Activated T-helper 1 cell treated with anti-CD3 and anti-CD28 coated beads, Interleukin-12 subunit alpha, Interleukin-12 subunit beta, Interleukin-2, Interleukin-4 antibody, amounts not matched to agents 30 ng/mL and 10 ng/mL and 1 ng/mL, durations not matched to agents 14 hours and 24 hours and 36 hours (primary cell): ENCODE measurements at places on chromosomes 1 and 21.

DNA sequence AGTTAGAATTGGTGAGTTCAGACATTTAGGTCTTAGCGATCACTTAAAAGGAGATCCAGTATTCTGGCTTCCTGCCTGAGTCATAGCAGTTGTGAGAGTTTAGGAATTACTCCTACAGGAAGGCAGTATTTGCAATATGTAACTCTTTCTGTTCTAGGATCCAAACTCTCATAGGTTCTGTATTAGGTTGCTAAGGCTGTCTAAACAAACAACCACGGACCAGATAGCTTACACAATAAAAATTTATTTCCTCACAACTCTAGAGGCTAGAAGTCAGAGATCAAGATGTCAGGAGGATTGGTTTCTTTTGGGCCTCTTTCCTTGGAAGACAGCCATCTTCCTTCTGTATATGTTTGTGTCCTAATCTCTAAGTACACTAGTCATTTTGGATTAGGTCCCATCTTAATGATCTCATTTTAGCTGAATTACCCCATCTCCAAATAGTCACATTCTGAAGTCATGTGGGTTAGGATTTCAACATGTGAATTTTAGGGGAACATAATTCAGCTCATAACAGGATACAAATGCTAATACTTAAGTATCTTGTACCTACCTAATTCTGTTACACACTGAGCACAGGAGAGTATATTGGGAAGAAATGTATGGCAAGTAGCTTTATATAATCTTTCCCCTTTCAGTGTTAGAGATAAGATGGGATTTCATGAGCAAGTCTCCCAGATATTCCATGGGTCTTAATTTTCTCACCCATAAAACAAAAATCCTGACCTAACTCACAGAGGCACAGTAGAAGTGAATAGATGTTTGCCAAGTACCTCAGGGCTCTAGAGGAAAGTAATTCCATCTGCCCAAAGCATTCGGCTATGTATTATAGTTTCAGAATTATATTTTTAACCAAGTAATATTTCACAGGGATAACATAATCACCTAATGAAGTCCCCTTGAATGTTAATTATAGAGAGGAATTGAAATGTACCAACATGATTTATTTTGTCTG is 144.4 kb downstream of the PTBP2 start:
- DNase-seq: no peak
- no peaks in the 10 kb centered on the region for H3K4me1 ChIP-seq
- no peak overlapping the region for H3K4me3 ChIP-seq

DNA sequence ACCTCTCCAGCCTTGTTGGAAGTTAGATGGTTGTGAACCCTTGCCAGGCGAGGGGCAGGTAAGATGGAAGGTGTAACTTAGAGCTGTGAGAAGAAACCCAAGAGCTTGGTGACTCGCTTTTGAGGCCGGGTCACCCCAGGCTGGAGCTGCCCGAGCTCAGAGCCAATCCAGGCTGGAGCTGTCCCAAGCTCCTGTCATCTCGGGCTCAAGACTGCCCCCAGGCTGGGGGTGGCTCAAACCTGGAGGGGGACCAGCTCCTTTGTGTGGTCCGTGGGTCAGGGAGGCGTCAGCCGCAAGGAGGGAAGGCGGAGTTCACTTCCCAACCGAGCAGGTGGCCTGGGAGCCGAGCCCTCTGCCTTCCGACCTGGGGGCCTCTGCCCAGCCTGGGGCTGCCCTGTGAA is 2.0 kb downstream of the HUNK start:
- DNase-seq: no peak
- H3K4me3 ChIP-seq: peak overlapping the region; percentile 45
- H3K36me3 ChIP-seq: peaks cover 2% of the 10 kb centered on the region

- no peak overlapping the region for H3K27ac ChIP-seq
- peaks cover 51% of the 10 kb centered on the region for H3K27me3 ChIP-seq
- H3K4me1 ChIP-seq: peaks cover 11% of the 10 kb centered on the region
- H3K36me3 ChIP-seq: no peaks in the 10 kb centered on the region
These were observed 48.4 kb upstream of the CD34 start for GRCh38 chr1:207959141-207959825.

- peaks cover 11% of the 10 kb centered on the region for H3K27me3 ChIP-seq
- H3K4me3 ChIP-seq: no peak overlapping the region
- DNase-seq: no peak
- H3K36me3 ChIP-seq: no peaks in the 10 kb centered on the region
- H3K4me1 ChIP-seq: no peaks in the 10 kb centered on the region
- no peak overlapping the region for H3K27ac ChIP-seq
These were observed 32.1 kb upstream of the PLA2G5 start for GRCh38 chr1:20037877-20038276.

DNA sequence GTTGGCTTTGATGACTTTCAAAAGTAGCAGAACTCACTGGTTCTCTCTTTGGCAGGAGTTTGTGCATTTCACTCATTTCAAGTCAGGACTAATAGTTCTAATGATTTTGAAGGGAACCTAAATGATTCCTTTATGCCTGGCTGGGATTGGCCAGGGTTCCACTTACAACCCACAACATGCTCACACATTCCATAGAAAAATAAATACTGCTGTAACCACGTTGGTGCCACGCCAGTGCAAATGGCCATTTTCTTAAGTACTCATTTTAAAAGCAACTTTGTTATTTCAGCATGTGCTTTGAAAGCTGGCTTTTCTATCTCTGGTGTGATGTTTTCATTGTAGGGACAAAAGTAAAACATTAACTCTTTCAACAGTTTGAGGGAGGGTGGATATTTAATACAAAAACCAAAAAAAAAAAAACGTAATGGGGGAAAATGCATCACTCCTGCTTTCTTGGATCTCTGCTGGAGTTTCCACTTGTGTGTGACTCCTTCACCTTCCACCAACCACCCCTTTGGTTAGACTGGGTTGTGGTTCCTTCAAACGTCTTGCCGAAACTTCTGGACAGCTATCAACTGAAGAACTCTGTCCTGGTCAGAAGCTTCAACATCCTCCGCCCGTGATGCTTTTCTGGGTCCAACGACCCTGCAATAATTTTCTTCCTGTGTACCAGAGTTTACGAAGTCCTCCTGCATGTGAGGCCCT is 300.4 kb upstream of the RUNX1 start:
- H3K4me3 ChIP-seq: no peak overlapping the region
- DNase-seq: no peak
- H3K36me3 ChIP-seq: peaks cover 4% of the 10 kb centered on the region

GRCh38 chr1:245317217-245317616 is 162.4 kb downstream of the KIF26B start:
- H3K36me3 ChIP-seq: no peaks in the 10 kb centered on the region
- no peak overlapping the region for H3K27ac ChIP-seq
- DNase-seq: no peak
- H3K4me1 ChIP-seq: no peaks in the 10 kb centered on the region

DNA sequence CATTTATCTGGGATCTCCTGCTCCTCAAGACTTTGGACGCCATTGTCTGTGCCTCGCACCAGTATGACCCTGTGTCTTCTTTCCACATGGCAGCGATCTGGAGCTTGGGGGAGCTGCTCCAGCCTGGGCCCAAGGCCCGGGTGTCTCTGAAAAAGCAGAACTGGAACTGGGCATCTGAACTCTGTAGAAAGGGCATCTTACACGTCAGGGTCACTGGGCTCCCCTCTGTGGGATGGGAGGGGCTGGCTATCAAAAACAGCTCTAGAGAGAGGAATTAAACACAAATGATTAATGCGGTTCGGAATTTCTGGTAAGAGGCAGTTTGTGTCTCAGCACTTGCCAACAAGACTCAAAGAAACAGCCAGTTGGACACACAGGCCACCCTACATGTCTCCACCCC is 16.1 kb downstream of the FCRL1 start:
- H3K4me3 ChIP-seq: no peak overlapping the region
- H3K27ac ChIP-seq: no peak overlapping the region
- no peaks in the 10 kb centered on the region for H3K36me3 ChIP-seq
- DNase-seq: no peak

DNA sequence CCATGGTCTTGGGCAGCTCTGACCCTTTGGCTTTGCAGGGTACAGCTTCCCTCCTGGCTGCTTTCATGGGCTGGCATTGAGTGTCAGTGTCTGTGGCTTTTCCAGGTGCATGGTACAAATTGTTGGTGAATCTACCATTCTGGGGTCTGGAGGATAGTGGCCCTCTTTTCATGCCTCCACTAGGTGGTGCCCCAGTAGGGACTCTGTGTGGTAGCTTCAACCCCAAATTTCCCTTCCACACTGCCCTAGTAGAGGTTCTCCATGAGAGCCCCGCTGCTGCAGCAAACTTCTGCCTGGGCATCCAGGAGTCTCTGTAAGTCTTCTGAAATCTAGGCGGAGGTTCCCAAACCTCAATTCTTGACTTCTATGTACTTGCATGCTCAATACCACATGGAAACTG is 494.5 kb upstream of the LRRC7 start:
- DNase-seq: no peak
- no peak overlapping the region for H3K4me3 ChIP-seq

DNA sequence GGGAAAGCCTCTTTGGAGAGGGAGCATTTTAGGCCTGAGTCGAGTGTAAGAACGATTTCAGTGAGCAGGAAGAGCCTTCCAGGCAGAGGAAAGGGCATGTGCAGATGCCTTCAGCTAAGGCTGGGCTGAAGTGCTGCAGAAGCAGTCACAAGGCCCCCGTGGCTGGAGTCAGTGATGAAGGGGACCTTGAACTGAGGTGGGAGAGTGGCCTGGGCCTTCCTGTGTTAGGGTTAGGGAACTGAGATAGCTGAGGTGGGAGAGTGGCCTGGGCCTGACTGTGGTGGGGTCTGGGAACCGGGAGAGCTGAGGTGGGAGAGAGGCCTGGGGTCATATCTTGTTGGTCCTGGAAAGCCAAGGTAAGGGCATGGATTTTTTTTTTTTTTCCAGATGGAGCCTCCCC is 50.9 kb upstream of the ETV3 start:
- DNase-seq: no peak
- no peak overlapping the region for H3K27ac ChIP-seq
- peaks cover 10% of the 10 kb centered on the region for H3K27me3 ChIP-seq
- no peak overlapping the region for H3K4me3 ChIP-seq
- peaks cover 4% of the 10 kb centered on the region for H3K4me1 ChIP-seq
- H3K36me3 ChIP-seq: no peaks in the 10 kb centered on the region

DNA sequence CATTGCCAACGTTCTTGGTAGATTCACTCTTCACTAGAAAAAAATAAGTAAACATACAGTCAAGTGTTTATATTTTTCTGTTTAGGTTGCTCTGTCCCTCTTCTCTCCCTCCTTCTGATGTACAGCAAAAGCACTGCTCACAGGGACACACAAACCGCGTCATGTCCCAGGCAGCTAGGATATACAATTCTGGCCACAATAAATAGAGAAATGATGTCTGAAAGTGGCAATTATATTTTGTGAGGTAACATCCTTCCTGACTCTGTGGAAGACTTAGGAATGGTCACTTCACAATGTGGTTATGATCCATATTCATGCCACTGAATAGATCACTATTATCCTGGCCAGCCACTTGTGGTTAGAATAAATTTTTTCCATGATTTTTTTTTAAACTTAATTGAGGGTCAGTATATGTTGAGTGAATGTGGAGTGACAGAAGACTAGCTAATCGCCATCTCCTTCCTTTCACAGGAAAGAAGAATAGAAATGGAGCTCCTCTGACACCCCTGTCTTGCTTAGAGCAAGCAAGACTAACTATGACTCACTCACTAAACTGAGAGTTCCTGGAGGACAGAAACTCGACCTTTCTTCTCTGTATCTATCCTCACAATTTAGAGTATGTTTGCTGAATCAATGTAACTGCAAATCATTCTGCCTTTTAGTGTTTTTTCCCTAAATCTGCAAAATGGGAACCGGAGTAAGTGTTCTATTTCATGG is 54.0 kb downstream of the ZNHIT6 start:
- H3K4me3 ChIP-seq: no peak overlapping the region
- H3K27ac ChIP-seq: no peak overlapping the region
- no peak for DNase-seq
- H3K36me3 ChIP-seq: peaks cover 22% of the 10 kb centered on the region
- H3K4me1 ChIP-seq: peaks cover 4% of the 10 kb centered on the region
- no peaks in the 10 kb centered on the region for H3K27me3 ChIP-seq

- no peak overlapping the region for H3K4me3 ChIP-seq
- no peak for DNase-seq
- no peak overlapping the region for H3K27ac ChIP-seq
- no peaks in the 10 kb centered on the region for H3K27me3 ChIP-seq
These were observed 278.3 kb downstream of the KCTD3 start for GRCh38 chr1:215845234-215845891.

DNA sequence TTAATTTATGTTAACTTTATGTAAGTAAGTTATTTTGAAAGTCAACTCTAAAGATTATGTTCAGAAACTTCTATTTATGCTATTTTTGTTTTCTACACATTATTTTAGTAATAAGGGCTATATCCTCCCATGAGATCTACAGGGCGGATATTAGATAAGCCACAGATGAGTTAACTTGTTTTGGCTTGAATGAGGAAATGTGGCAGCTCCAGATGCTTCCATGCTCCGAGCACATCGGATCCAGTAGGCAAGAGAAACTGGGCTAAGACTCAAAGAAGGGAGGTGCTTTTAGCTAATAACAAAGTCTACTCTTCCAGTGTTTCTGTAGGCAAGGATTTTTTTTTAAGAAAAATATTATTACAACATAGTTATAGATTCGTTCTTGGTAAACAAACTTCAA is 20.0 kb upstream of the LAMC1 start:
- H3K36me3 ChIP-seq: no peaks in the 10 kb centered on the region
- no peak for DNase-seq
- H3K4me1 ChIP-seq: no peaks in the 10 kb centered on the region
- no peak overlapping the region for H3K27ac ChIP-seq
- peaks cover 18% of the 10 kb centered on the region for H3K27me3 ChIP-seq
- H3K4me3 ChIP-seq: no peak overlapping the region

DNA sequence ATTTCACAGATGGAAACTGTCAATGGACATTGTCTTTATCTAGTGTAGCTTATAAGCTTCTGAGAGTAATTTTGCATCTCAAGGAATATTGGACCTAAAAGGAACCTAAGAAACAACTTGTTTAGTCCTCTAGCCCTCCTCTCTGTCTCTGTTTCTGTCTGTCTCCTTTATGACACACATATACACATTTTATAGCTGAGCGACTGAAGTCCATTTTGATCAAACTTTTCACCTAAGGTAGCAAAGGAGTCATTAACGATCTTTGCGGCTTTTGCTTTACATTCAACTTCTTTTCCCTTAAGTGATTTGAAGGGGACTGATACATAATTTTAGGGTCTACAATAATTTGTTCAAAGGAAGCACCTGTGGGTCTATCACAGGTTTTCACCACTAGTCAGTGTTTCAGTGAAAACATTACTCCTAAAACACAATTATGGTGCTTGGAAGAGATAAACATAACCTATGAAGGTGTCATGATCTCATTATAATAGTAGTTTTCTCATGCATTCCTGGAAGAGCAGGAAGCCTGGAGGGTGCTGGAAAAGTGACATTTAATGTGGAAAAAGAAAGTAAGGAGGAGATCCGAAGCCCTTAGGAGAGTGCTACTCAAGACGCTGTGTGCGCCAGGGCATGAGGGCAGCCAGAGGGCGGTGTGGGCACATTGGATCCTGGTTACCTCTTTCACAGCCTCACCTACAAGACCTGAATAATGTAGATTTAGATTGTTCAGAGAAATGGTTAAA is 248.6 kb downstream of the DNM3 start:
- peaks cover 2% of the 10 kb centered on the region for H3K36me3 ChIP-seq
- peak overlapping the region; percentile 36 for H3K27ac ChIP-seq
- peaks cover 7% of the 10 kb centered on the region for H3K4me1 ChIP-seq
- H3K27me3 ChIP-seq: no peaks in the 10 kb centered on the region
- peak; percentile 20 for DNase-seq
